ENCODE measurements at places on chromosomes 7 and 10.

DNA sequence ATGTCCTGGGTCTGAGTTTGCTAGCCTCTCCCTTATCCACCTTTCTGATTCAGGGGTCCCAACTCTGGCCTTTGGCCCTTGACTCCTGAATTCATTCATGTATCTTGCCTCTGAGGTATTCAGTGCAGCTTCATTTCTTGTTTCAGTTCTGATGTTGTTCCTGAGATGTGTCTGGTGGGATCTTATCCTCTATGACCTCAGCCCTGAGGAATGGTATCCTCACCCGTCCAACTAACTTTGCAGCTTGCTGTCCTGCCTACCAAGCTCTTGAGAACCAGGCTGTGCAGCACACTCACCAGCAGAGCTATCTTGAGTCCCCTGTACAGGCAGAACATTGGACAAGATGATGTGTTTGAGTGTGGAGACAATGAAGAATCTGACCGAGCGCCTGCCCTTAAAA lies 13.8 kb downstream of the SUFU start:
- no peak for DNase-seq

- DNase-seq, result no peak
These were observed 61.7 kb upstream of the SHH start for GRCh38 chr7:155874010-155874409.

DNA sequence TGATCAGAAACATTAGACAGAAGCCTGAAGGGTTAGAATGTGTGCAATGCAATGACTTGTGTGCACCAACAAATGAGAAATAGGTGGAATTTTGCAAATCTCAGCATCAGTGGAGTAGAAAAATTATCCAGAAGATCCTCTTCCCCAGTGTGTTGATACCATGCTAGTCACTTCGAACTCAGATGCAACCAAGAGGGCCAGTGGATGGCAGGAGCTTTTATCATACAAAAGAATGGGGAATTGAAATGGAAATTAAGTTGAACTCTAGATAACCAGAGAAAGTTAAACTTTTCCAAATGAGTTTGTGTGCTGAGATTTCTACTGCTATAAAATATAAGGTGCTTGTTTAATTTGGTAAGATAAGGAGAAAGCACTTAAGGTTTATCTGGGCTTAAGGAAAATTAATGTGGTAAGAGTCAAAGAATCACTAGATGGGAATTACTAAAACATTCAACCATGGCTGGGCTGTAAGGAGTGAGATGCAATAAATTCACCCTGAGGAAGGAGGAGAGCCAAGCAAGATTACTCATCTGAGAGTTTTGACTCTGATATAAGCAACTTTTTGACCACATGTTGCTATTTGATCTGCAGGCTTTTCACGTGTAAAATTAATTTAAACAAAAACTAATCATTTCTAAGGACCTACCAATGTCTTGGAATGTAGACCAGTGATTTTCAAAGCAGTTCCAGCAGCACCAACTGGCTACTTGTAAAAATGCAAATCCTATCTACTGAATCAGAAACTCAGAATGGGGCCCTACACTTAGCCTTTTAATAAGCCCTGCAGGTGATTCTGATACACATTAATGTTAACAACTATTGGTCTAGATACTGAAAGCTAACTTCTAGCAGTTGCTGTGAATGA lies 113.2 kb downstream of the CDC14C start:
- no peak for DNase-seq

DNA sequence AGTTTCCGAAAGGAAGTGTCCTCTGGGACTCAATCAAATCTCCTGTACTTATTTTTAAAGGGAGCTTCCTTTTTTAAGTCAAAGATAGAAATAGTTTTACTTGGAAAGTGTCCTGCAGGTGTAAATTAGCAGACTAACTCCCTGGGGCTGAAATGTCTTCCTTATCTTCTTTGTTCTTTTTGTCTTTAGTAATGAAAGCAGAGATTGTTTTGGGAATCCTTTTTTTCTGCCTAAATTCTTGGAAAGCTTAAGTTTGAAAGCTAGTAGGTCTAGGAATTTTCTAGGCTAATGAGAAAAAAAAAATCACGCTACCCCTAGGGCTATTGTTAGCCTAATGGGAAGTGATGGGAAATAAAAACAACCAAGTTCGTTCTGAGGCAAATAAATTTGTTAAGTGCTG lies 139.1 kb upstream of the CSTF2T start:
- no peak for DNase-seq
